Stimulated activated CD4-positive, alpha-beta T cell treated with anti-CD3 and anti-CD28 coated beads, Interleukin-1b, Interleukin-23, amount 100 ng/mL, for 1 hour (primary cell): ENCODE measurements at places on chromosomes 12 and 14.

- no peak for DNase-seq
Measured at GRCh38 chr14:28678887-28679286, 87.7 kb upstream of the FOXG1 start.

DNA sequence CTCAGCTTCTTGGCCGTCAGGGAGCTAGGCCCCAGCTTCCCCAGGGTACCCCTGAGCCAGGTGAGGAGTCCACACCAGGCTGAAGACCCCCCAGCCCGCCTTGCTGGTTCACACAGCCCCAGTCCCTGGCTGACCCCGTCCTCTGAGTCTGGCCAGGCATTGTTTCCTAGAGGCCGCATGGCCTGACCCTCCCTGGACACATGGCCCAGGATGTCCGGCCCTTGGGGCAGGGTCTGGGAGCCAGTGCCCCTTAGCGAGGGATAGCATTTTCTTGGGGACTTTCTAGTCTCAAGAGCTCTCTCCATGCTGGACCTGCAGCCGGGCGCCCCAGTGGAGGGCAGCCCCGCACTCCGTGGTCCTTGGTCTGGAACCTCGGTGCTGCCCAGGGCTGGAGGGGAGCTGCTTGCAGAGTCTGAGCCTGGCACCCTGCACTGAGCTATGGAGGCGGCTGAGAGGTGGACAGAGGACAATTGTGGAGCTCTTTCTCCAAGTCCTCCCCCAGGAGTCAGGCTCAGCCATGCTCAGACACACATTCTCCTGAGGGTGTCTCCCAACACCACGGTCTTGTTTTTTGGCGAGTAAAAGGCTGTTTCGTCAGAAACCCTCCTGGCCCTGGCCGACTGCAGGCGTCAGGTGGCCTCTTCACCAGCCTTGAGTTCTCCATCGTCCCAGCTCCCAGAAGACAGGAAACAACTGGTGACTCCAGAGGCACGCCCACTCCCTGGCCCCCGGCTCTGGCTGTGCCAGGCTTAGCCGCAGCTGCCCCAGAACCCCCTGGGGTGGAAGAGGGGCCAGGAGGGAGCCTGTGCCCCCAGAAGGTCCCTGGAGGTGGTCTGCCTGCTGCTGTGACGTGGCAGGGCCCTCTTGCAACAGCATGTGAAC is 17.6 kb upstream of the CRIP2 start:
- DNase-seq = no peak

- DNase-seq = no peak
Measured at GRCh38 chr14:49966304-49966809, 73.5 kb downstream of the ARF6 start.

DNA sequence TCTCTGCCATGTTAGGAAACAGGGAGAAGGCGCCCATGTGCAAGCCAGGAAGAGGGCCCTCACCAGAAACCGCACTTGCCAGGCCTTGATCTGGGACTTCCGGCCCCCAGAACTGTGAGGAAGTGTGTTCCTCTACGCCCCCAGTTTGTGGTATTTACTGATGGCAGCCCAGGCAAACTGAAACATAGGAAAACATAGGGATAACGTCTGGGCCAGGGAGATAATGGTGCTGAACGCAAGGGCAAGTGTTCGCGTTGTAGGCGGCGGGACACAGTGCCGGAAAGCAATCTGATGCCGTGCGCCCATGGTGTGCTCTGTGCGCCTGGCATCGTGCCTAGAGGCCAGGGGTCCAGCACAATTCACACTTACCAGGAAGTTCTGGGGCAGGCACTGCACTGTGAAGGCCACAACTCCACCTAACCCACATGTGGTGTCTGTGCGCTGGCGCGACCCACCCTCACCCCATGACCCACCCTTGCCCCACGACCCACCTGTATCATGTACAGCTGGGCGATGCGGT is 53.6 kb downstream of the ARL6IP4 start:
- DNase-seq = no peak

GRCh38 chr12:71955970-71956369 is 17.3 kb downstream of the TPH2 start:
- no peak for DNase-seq

DNA sequence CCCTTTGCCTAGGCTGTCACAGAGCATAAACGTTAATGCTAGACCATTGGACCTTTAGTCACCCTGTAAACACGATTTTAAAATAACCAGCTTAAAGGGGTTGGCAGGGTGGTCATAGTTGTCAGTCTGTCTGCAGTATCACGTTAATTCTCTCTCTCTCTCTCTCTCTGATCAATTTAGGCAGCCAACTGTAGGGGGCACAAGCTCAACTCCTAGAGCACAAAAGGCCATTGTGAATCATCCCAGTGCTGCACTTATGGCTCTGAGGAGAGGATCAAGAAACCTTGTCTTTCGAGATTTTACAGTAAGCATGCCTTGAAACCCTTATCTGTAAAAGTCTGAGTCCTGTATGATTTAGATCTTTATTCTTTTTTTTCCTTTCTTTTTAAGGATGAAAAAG is 97.1 kb downstream of the SCAF11 start:
- no peak for DNase-seq

- peak; percentile 17 for DNase-seq
Measured at GRCh38 chr12:116508145-116509121, 50.7 kb upstream of the MAP1LC3B2 start.

DNA sequence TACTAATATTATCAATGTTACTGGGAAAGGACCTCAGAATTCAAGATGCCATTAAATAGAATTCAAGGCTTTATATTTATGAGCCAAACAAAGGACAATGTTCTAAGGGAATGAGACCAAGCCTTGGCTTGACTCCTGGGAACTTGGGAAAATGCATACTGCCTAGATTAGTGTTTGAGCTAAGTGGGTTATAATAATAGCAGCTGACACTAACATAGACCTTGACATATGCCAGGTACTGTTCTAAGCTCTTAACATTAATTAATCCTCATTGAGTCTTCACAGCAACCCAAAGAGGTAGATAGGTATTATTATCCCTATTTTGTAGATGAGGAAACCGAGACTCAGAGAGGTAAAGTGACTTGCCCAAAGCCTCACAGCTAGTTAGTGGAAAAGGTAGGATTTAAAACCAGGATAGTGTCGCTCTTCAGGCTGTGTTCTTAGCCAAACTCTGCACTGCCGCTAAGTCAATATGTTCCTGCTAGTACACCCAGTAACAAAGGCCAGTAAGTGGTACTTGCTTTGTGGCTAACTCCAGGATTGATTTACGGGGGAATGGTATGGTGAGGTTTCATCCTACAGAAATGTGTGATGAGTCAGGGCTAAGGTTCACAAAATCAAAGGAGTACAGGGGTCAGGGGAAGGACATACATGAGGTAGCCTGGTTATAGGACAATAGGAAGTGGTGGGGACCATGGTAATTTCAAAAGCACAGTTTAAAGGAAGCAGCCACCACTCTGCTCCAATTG is 35.8 kb upstream of the PRKAB1 start:
- DNase-seq = no peak

- DNase-seq = no peak
Measured at GRCh38 chr12:129893691-129894090, 10.1 kb downstream of the TMEM132D start.

- DNase-seq = no peak
Measured at GRCh38 chr14:96795109-96795828, 1.9 kb upstream of the VRK1 start.

DNA sequence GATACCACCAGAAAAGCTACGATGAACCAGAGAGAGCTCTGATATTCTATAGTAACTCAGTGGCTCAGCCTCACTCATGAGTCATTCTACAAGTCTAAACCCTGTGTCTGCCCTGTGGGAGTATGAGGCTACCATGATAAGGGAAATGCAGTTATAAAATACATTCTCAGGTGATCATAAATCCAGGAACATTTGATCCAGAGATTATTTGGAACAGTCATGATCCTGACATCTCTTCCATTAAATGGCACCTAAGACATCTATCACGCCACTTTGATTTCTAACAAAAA is 202.6 kb upstream of the RASSF8 start:
- no peak for DNase-seq

GRCh38 chr12:27107986-27108385 is 25.6 kb upstream of the C12orf71 start:
- no peak for DNase-seq

DNA sequence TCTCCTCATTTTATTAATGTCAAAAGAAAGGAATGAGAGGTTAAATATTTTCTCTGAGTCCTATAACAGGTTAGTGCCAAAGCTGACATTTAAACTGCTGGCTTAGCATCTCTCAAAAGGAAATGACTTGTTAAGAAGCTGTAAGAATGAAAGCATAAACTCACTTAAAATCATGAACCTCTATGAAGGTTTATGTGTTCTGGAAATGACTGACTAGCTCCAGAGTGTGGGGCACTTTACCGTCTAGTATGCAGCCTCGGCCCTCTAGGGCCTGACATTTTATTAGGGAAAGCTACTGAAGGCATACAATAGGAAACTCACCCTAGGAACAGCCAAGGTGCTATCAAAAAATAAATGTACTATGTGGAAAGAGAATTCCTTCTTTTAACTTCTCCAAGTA is 35.1 kb downstream of the SPX start:
- DNase-seq = no peak

DNA sequence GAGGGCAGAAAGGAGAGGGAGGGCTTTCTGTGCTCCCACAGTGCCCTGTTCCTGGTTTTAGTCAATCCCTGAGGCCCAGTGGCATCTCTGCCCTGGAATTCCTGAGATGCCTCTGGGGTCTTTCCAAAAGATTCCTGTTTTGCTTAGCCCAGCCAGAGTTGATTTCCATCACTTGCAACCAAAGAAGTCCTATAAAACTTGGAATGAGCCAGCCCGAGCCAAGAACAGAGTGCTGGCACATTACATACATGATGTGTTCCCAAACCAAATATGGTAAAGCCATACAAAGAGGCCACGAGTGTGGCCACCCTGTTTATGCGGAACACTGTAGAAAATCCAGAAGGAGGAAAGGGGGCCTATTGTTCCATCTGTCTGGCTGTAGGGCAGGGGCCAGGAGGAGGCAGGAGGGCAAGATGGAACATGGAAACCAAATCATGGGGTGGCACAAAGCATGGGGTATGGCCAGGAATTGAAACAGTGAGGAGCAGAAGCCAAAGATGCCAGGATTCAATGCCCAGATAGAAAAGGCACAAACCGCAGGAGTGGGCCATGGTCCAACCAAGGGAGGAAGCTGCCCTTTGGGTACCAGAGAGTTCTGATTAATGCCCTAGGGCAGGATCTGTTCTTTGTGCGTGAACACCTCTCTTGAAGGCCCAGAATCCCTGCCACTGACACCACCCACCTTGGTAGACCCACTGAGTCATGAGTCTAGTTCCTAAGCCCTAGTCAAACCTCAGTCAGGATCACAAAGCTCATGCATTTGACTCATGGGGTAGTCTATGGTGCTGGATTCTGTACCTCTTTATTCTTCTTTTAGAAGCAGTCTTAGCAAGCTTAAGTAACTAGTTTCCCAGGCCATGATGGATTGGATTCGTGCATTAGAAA is 75.2 kb downstream of the LRRC74A start:
- DNase-seq = no peak

DNA sequence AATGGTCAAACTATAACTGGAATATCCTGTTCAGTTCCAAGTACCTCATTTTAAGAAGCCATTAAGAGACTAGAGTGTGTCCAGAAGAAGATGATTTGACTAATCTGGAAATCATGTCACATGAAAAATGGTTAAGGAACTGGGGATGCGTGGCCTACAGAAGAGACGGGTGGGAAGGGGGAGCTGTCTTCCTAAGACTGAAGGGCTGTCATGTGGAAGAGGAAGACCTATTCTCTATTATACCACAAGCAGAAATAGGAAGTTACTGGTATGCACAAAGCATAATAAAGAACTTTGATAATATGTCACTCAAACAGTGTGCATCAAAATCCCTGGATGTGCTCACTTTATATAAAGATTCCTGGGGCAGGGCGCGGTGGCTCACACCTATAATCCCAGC is 50.3 kb downstream of the HECTD4 start:
- no peak for DNase-seq

DNA sequence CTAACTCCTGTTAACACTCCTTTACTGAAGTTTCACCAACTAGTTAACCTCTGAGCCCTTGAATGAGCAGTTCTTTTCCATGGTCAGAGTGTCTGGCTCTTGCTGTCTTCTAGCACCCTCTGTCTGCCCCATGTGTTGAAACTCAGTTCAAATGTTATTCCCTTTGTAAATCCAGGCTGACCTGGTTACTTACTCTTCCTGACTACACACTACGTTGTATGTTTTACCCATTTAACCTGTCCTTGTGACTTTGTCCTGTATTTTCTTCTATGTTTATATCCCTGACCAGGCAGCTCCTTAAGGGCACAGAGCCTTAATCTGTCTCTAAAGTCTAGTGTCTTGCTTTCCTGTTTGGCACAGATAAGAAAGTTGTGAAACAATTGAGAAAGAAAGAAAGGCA is 389.0 kb upstream of the RPL10L start:
- DNase-seq = no peak

- no peak for DNase-seq
Measured at GRCh38 chr12:59149995-59150642, 229.8 kb upstream of the LRIG3 start.

GRCh38 chr12:131101006-131101405 is 147.3 kb downstream of the ADGRD1 start:
- DNase-seq = no peak

- DNase-seq = no peak
Measured at GRCh38 chr14:32698831-32699230, 239.8 kb upstream of the NPAS3 start.

DNA sequence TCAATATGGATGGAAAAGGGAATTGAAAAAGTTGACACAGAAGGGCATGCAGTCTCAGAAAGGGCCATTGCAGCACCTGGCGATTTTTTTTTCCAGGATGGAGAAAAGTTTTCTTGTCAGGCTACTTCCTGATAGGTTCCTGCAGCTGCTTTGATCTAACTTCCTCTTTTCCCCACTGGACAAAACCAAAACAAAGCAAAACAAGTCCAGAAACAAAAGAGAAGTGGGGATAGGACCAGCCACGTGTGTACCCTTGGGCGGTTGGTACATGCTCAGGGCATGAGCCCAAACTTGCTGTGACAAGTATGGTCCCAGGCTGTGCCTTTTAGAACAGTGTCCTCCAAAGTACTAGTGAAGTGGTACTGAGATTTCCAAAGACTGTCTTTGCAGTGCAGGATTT is 89.8 kb downstream of the CHST11 start:
- no peak for DNase-seq

- no peak for DNase-seq
Measured at GRCh38 chr12:132061641-132062430, 82.3 kb downstream of the DDX51 start.

GRCh38 chr14:69617796-69618195 is 6.4 kb downstream of the SUSD6 start:
- DNase-seq = no peak
